ENCODE measurements at places on chromosomes 4 and X.

DNA sequence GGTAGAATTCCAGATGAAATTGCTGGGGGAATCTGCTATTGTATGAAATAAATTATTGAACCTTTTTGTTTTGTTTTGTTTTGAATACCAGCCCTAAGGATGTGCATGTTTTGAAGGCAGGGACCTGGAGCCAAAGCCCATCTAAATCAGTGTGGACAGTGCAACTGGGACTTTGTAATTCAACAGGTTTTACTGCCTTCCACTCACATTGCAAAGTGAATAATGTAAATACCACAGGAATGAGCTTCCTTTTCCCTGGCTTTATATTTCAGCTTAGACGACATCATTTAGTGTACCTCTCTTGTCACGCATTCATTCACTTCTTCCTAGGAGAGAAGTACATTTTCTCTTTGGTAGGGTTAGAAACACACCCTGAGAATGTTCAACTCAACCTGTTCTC lies 795.0 kb downstream of the CENPC start:
- DNase-seq: no peak

- DNase-seq: no peak
Measured at GRCh38 chr4:1541449-1542225, 135.4 kb upstream of the NKX1-1 start.

DNA sequence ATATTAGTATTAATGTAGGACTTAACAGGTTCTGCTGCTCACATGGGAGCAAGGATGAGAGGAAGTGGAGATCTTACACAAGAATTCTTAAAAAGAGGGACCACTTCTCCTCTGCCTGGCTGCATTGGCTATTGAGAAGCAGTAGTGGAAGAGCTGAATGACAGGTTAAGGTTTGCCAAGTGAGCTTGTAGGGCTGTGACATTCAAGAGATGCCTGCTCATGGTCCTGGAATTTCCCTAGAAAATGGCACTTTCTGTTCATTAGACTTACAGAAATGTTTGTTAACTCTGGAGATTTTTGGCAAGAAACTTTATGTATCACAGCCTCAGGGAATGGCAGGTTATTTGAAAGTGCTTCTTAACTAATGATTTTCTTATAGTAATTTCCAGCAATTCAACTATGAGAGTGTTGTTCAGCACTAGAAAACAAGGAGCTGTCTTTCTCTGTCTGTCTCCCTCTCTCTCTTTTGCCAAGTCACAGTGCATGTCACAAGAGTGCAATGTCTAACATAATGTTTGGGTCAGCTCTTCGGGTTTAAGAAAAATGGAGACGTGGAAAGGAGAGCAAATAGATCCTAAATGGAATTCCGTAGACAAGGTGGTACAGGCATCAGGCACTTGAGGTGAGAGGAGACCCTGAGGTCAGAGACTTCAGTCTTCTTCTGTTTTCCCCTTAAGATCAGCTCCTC lies 8.3 kb upstream of the NAP1L5 start:
- no peak for DNase-seq

DNA sequence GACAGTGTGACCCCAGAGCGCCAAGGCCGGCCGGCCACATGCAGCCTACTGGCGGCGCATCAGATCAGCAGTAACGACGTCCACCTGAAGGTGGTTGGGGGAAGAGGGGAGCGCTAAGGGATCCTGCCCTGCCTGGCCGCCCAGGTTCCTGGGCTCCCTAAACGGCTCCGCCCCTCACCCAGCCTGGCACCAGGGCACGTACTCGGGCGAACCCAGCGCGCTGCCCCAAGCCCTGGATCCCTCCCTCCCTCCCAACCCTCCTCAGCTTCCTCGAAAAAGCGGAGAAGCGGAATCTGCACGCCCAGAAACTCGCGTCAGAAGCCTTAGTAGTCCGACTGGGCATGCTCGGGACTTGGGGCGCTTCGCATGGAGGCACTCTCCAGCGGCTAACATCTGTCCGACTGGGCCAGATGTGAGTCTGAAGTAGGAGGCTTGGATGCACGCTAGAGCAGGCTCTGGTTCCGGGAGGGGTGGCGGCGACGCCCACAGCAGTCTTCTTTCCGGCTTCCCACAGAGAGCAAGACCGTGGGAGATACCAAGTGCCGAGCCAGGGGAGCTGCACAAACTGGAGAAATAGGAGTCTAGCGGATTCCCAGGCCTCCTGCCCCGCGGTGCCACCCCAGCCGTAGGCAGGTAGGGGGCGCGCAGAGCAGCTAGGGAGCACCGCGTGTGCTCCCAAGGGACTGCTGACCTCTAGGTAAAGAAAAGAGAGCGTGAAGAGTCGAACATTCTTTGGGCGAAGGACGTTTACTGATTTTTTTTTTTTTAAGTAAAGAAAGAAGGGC lies 114.3 kb upstream of the TEX13C start:
- no peak for DNase-seq

DNA sequence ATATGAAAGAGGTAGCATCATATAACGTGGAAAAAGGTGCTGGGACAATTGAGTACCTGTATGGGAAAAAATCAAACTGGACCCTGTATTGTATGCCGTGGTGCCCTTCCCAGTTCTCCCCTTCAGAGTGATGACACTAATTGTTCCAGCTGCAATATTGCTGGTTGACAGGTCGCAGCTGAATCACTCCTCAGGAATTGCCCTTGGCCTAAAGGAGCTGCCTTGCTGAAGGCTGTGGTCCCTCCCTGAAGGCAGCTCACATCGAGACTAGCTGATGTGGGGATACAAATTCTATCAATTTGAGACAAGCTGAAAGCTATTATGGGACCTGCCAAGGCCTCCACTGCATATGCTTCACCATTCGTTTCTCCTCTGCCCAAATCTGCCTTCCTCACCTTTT lies 39.3 kb upstream of the CXCL8 start:
- DNase-seq: no peak

GRCh38 chr4:67680581-67681222 lies 20.3 kb downstream of the UBA6 start:
- DNase-seq: no peak

DNA sequence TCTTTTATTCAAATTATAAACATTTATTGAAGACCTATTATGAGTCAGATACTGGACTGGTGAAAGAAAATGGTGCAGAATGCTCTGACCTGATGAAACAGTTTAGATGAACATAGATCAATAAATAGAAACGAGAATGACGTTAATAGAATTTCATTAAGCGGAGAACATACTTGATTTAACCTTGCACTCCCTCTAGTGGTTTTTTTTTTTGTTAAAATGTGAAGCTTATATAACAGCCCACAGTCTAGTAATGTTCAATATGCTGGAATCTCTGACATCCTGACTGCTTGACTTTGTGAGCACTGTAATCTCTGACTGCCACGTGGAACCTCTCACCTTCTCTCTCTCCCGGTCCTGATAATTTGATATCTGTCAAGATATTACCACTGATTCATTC lies 32.3 kb downstream of the HDAC8 start:
- no peak for DNase-seq

GRCh38 chr4:120902925-120903324 lies 19.6 kb downstream of the PRDM5 start:
- DNase-seq: no peak

DNA sequence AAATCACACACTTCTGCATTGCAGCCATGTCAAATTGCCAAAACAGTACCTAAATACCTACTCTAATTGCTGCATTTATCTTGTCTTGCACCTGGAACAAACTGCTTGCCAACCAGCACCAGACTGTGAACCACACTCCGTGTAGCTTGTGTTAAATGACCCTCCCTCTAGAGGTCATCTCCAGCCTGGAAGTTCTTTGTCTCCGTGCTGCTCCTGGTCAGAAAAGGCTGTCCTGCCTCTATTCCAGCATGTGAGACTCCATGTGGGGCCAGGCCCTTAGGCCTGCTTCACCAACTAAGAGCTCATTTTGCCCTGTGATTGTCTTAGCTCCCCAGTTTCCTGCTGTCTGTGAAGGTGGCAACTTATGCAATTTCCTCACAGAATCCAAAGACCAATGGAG lies 28.3 kb downstream of the CNGA2 start:
- DNase-seq: no peak

GRCh38 chrX:39613482-39613995 lies 484.2 kb downstream of the BCOR start:
- no peak for DNase-seq

DNA sequence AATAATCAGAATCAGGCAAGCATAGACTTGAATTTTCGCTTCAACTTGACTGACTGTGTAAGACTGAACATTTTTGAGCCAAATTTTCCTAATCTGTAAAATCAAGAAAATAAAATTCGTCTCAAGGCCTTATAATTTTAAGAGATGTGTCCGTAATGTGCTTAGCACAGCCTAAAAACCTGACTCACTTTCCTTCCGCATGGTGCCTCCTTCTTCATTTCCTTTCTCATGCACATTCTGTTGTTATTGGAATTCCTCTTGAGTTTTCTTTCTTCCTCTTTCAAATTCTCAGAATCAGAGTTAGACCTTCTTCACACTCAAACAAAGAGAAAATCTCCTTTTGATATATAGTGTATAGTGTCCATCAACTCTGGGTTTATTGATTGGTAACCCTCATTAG lies 208.9 kb upstream of the SLIT2 start:
- DNase-seq: no peak
